ENCODE measurements at places on chromosomes 7 and 10.

- DNase-seq: no peak
Measured at GRCh38 chr7:87000344-87000743, 59.1 kb downstream of the ELAPOR2 start.

GRCh38 chr10:3893901-3894563, 109.0 kb upstream of the KLF6 start:
- DNase-seq: no peak

DNA sequence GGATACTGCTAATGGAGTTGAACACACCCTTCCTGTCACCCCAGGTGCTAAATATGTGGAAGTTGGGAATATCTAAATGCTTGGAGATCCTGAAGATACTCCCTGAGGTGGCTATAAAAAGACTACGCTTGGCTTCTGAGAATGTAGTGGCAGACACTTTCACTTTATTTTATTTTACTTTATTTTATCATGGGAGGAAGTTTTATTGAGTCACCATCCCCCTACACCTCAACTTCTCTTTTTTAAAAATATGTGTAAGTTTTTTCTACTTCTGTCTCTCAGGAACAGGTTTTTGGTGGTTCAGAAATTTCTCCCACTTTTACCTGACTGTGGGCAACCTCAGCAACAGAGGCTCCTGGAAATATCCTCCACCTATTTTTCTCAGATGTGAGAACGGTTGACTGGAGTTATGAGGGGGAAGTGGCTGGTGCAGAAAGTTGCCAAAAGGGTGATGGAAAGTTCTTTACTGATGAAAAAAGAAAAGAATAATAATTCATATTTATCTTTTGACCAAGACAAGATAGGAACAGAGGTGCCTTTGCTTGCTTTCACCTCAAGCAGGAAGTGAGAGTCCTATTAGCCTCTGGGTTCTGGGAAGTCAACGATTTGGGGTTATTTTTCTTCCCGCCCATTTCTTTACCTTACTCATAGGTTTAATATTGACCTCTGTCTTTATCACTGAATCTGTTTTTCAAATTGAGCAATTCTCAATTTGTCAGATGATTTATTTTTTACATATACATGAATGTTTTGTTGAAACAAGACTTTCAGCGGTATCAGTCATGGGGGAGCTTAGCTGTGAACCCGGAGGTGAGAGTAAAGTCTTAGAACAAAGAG, 103.6 kb downstream of the AHR start:
- DNase-seq: no peak

DNA sequence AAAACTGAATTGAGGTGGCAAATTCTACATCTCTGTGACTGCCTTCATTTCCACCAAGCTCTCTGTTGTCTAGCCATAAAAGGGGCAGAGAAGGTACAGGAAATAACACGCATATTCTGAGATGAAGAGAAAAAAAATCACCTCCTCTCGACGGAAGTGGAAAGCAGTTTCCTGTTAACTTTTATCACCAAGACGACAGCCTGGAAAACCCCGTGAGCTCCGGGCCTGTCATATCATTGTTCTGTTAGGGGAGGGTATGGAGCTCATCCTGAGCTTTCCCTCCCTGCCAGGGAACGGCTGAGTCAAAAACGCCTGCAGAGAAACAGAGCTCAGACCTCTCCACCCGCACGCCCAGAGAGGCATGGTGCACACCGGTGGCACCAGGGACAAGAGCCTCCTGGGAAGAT, 200.3 kb downstream of the PRPF18 start:
- DNase-seq: no peak

GRCh38 chr10:76422769-76423168, 991.3 kb downstream of the LRMDA start:
- DNase-seq: no peak

GRCh38 chr10:101022967-101023705, 7.8 kb downstream of the PDZD7 start:
- DNase-seq: no peak

GRCh38 chr10:124992462-124993344, 50.8 kb downstream of the ZRANB1 start:
- peak; percentile 19 for DNase-seq

DNA sequence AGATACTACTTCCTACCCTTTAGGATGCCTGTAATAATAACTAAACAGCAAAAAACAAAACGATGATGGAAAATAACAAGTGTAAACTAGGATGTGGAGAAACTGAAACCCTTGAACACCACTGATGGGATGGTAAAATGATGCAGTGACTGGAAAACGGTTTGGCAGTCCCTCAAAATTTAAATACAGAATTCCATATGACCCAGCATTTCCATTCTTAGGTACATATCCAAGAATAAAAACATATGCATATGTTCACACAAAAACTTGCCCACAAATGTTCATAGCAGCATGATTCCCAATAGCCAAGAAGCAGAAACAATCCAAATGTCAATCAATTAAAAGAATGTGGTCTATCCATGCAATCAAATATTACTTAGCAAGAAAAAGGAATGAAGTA, 25.8 kb downstream of the SMURF1 start:
- DNase-seq: no peak
